Left renal cortex interstitium (tissue), 4 donors: ENCODE measurements at places on chromosomes 16 and 17. TPM values are rescaled to one million over a fixed set of nuclear protein-coding genes. Genes with fewer than 3 reads are reported as not detected.

KLHL36 gene
- 34.5 TPM for polyA plus RNA-seq

SUPT4H1 gene
- 146 TPM for polyA plus RNA-seq

GRCh38 chr16:6081320-6081976 lies 983.9 kb upstream of the EEF2KMT start:
- DNase-seq: peak; percentile 6

- peak; percentile 86 for DNase-seq
Measured at GRCh38 chr16:75648265-75649076, 898 bp downstream of the TERF2IP start.

DNA sequence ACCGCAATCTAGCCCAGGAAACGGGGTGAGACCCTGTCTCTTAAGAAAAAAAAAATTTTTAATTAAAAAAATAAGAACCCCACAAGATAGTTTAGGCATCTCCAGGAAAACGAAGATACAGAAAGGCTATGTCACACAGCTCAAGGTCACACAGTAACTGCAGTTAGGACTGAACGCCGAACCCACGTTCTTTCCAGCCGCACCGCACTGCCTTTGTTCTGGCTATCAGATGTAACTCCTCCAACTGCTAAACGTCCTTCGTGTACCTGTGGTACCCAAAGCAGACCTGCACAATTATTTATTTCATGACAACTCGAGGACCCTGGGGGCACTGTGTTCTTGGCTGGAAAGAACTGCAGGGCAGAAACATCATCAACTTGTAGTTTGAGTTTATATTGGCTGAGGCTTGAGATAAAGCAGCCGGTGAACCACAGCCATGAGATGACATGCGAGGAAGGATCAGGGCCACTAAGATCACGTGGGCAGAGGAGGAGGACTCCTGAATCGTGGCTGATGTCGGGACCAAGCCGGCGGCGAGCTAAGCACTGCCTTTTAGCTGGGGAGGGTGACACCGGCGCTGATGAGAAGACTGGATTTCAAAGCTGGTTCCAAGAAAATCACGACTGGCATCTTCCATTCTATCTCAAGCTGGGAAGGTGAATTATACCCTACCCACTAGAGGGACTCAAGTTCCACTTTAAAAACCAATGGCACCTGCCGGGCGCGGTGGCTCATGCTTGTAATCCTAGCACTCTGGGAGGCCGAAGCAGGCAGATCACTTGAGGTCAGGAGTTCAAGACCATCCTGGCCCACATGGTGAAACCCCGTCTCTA lies 20.7 kb upstream of the MNT start:
- DNase-seq: no peak

KRTAP2-3 gene
- not detected for polyA plus RNA-seq

GRCh38 chr17:34842235-34842634 lies 119.0 kb downstream of the CCT6B start:
- DNase-seq: no peak

TNFSF13 gene
- polyA plus RNA-seq: 15.9 TPM

CEP295NL gene
- polyA plus RNA-seq: 1.1 TPM

- no peak for DNase-seq
Measured at GRCh38 chr17:67532326-67532871, 155.3 kb downstream of the PITPNC1 start.

- DNase-seq: no peak
Measured at GRCh38 chr17:38898812-38899348, 26.5 kb upstream of the LASP1NB start.

GRCh38 chr16:85851034-85851785 lies 47.8 kb upstream of the IRF8 start:
- DNase-seq: no peak

HBM gene
- 6.7 TPM for polyA plus RNA-seq

GRCh38 chr17:61574542-61575351 lies 16.3 kb downstream of the NACA2 start:
- peak; percentile 46 for DNase-seq

KRT16 gene
- not detected for polyA plus RNA-seq

DNA sequence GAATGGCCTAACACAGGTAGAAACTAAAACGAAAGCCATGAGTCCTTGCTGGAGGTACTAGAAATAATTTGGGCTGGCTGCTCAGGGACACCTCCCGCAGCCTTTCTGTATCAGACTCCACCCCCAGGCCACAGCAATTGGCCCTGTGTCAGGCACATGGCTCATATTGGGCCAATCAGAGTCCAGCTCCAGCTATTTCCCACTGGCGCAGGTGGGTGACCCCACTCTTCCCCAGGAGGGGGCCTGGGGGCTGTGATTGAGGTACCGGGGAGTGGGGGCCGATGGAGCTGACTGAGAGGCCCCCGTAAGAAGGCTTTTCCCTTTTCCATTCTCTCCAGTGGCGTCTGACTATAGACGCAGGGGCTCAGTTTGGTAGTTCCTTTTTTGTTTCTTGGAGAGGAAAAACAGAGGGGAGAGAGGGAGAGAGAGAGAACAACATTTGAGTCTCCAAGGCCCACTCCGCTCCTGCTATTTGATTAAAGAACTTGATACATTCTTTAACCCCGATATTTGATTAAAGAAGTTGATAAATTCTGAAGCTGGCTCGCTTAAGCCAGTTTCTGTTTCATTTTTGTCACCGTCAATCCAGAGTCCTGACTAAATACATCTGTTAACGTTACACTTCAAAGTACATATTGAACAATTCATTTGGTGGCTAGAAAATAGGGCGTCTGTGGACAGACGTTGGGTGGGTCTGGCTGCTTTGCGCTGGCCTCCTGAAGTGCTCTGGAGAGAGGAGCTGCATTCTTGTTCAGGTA lies 26.3 kb downstream of the FOXL1 start:
- DNase-seq: no peak

DNA sequence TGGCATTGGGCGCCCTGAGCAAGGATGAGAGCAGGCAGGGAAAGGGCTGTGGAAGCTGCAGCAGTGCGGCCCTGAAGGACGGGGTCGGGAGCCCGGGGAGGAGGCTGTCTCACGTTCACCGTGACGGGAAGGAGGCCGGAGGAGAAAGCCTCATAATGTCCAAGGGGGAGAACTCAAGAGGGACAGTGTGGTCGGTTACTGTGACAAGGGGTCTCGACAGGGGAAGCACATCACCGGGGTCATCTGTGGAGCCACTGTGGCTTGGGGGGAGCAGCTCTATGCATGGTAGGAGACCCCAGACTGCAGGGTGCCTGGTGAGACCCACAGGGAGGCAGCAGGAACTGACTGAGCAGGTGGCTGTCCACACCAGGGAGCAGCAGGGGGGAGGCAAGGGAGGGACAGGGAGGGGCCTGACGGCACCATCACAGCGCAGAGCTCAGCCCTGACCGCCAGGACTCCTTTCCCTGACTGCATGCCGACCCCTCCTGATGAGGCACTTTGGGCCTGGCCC lies 154.6 kb upstream of the CHMP6 start:
- no peak for DNase-seq

LITAFD gene
- polyA plus RNA-seq: not detected

WNT9B gene
- 16.9 TPM for polyA plus RNA-seq

MYH13 gene
- 0.14 TPM for polyA plus RNA-seq

DNA sequence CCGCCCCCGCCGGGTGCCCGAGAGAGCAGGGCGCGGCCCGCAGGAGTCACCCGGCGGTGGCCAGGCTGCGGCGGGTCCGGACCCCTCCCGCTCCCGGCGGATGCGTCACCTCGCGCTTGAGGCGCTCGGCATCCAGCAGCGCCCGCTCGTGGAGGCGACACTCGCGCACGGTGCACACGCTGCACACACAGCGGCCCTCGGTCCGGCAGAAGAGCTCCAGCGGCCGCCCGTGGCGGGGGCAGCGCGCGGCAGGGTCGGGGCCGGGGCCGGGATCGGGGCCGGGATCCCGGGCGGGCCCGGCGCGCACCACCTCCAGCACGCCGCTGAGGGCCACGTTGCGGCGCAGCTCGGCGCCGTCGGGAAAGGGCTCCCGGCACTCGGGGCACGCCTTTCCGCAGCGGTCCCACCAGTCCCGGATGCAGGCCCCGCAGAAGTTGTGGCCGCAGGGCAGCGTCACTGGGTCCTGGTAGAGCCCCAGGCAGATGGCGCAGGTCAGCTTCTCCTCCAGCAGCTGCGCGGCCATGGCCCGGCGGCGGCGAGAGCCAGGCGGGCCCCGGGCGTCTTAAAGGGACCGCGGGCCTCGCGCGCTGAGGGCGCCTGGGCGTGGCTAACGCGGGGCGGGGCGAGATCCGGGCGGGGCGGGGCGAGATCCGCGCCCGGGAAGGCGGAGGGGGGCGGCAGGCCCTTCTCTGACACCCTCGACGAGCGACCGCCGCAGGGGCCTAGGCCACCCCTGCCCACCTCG lies at the start of gene TRIM65:
TSS of gene TRIM65 (minus strand) at position 537 of the 745 bp plus-strand sequence. CDS start at position 523, 14 bp downstream.
- peak; percentile 51 for DNase-seq

LLGL1 gene
- 41.7 TPM for polyA plus RNA-seq

GRCh38 chr16:85856585-85856984 lies 42.4 kb upstream of the IRF8 start:
- no peak for DNase-seq

RGS9 gene
- 15.8 TPM for polyA plus RNA-seq

DNA sequence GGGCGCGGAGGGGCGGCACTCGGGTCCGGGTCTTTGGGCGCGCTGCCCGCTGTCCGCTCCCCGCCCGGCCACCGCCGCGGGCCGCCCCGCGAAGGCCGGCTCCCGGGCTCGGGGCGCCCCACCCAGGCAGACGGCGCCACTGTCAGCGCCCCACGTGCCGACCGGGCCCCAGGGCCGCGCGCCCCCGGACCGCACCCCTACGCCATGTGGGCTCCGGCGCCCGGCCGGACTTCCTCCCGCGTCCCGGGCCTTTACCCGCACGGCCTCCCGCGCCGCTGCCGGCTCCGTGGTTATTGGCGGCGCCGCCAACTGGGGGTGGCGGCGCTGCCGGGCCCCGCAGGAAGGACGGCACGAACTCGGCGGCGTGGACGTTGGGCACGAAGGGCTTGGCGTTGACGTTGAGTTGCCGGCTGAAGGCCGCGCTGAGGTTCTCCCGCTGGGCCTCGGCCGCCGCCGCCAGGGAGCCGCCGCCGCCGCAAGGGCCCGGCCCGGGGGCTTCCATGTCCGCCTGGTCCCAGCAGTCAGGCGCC lies 577 bp downstream of the GSPT1 start:
- no peak for DNase-seq

NOS2 gene
- polyA plus RNA-seq: 2.0 TPM

GRCh38 chr16:68644296-68644695 lies 814 bp upstream of the CDH3 start:
- no peak for DNase-seq

GRCh38 chr16:72295914-72296313 lies 124.0 kb upstream of the PMFBP1 start:
- no peak for DNase-seq

DNA sequence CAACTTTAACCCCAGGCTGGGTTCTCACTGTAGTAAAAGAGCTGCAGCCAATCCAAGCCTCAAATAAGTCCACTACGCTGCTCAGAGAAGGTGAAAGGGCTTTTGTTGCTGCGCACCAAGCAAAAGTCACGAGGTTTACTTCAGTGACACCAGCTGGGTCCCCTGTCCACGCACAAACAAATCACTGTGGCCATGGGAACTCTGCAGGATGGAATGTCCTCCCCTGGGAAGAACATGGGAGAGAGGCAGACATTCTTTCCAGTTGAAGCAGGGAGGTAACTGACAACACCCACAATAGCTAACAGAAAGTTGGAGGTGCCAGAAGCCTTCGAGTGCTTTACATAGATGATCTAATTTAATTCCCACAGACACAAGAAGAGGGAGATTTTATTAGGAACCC lies 181.9 kb downstream of the PMP22 start:
- DNase-seq: no peak

SDK2 gene
- polyA plus RNA-seq: 12.2 TPM

DNA sequence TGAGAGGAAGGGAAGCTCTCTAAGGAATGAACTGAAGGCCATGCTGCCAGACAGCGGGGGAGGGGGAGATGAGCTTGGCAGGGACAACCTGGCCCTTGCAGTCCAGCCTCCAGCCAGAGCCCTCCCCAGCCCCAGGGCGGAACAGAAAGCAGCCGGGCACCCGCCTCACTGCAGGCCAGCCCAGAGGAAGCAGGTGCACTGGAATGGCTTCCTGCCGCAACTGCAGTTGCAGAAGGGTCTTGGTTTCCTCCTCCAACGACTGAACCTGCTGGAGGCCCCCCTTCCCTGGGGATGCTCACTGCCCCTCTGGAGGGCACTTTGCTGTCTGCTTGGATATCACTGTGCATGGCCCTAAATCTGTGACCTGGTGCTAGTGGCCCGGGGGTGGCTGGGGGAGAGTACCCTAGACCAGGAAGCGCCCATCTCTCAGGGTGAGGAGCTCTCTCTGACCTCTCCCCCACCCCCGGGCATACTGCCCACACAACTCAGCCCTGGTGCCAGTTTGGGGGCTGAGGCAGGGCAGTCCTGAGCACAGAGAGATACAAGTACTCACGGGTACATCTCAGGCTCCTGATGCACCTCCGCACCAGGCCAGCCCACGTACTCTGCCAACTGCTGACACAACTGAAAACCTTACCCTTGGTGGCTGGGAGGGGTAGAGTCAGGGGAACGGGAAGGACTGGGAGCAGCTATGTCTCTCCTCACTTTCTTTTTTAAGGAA lies 41.1 kb downstream of the MYO18A start:
- no peak for DNase-seq

GRCh38 chr17:6872936-6873335 lies 41.4 kb upstream of the TEKT1 start:
- DNase-seq: no peak

- no peak for DNase-seq
Measured at GRCh38 chr16:81673432-81673831, 105.7 kb upstream of the PLCG2 start.

GRCh38 chr16:19649980-19650379 lies 68.0 kb downstream of the KNOP1 start:
- DNase-seq: no peak

GRCh38 chr17:58525239-58525638 lies 10.8 kb upstream of the MTMR4 start:
- no peak for DNase-seq

GRCh38 chr17:57636985-57637665 lies 108.0 kb downstream of the CCDC182 start:
- no peak for DNase-seq

ATXN7L3 gene
- polyA plus RNA-seq: 65.3 TPM
